G401 (cell line): ENCODE measurements at places on chromosomes 6 and 20.

- no peak for DNase-seq
These were observed 6.4 kb downstream of the TP53INP2 start for GRCh38 chr20:34710568-34710839.

DNA sequence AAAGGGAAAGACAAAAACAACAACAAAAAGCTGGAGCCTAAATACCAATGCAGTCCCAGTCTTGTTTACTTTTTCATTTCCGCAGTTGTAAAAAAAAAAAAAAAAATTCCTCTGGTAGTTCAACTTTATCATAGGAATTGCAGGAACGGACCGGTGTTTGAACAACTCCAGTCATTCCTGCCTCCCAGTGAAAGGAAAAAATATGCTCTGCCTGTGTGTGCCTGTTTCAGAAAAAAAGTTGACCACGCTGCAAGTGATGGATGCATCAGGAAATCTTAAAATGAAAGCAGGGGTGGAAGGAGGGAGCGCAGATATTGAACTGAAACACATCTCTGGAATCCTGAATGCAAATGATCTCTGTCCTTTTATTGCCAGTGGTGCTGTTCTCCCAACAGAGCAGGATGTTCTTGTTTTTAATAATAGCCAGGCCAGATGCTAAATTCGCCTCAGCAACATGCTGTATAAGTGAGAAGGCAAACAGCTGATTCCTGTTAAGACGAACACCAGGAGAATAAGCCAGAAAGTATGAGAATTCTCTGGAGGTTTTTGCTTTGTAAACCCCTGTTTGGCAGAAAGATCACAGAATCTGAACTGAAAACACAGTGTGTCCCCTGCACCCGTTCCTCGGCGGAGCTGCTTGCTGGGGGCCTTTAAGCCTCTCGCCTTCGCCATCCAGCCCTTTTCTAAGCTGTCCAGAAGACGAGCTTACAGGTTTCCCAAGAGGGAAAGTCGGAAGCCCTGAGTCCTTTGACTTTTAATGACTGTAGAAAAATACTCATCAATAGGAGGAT lies 178.4 kb upstream of the SUPT3H start:
- DNase-seq, result no peak

DNA sequence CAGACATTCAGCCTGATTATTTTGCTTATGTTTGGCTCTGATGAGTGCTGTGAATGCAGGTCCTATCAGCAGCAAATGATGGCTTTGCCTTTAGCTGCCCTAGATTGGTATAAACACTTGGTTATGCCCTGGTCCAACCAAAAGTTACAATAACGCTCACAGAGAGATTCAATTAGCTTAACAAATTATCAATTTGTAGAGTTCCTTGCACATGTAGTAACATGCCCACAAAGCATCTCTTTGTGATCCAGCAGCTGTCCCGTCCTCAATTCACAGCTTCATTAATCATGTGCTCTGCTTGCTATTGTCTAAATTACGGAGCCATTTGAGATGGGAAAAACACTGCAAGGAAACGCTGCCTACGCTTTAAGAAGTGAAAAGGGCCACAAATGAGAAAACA lies 457.9 kb downstream of the HDGFL1 start:
- DNase-seq, result no peak

DNA sequence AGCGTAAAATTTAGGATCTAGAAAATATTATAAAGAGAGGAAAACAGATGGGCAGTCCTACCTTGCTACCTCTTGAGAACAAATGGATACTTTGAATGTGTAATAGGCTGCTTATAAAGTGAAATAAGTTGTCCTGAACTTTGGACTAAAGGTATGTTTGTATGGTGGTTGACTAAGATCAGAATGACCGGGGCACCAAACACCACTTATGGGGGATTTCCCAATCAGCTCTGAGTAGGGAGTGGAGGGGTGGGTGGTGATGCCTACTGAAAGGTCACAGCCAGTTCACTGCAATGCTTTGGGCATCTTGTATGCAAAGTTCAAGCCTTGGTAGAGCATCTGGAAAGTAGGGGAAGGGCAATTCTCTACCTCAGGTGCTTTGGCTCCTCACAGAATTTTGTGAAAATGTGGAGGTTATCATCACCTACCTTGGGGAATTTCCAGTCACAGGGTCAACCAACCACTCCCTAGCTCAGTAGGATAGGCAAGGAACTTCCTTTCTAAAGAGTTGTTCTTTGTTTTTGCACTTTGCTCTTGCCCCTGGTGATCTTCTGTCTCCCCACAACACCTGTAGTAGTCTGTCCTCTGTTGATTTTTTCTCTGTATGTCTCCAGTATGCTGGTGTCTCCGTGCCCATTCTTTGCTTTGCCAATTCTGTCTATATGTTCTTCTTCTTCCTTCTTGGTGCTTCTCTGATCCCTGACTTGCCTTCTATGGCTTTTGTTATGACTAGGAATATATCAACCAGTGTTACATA lies at the start of gene TRIM31:
TRIM31 (minus strand) TSS at position 88 of the 757 bp plus-strand sequence. CDS start 285 bp downstream, outside the sequence.
- DNase-seq, result no peak

DNA sequence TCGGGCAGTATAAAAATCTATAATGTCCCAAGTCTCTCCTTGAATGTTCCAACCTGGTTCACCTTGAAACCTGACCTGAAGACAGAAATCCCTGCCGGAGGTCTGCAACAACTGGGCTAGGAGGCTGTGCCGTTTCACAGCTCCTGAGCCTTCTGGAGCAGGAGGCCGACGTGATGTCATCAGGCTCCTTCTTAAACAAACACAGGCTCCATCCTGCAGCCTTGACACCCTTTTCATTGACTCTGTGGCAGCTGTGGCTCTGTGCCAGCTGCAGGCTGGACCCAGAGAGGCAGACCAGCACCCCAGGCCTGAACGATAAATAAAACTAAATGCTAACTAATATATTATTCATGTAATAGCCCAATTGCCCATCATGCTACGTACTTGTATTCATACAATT lies 483.9 kb downstream of the CD83 start:
- DNase-seq, result no peak
